GM23338 (cell line): ENCODE measurements at places on chromosomes 3 and 15. TPM values are rescaled to one million over a fixed set of nuclear protein-coding genes. Genes with fewer than 3 reads are reported as not detected.
A peak's percentile ranks its signal among the peaks of the same experiment; 100 is the strongest.

DNA sequence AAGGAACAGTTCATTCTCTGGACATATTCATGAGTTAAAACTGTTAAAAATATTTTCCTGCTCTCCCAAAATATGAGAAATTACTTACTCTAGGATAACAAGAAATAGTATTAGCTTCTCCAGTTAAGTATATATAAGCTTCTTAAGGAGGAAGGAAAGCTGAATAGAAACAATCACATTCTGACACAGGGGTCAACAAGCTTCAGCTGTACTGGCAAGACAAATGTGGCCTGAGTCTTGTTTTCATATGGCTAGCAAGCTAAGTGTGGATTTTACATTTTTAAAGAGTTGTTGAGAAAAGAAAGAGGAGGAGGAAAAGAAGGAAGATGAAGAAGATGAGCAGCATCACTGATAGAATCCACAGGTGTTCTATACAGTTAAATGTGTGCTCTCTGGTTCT lies 313.8 kb downstream of the ZPLD1 start:
- no peak for DNase-seq

DNA sequence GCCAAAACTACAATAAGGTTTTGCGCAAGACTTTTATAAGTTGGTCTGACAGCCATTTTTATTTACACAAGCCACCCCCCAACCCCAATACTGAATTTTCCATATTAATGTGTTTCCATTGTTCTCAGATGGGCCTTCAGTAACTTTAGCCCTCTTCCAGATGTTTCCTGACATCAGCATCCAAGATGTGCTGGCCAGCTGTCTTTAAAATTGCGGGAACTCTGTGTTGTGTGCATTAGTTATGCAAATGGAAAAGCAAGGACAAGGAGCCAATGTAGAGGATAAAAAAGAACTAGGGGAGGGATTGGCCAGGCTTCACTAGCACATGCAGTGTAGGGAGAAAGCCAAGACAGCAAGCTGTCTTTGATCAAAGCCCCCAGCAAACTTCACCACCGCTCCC lies 45.4 kb downstream of the COMMD2 start:
- peak; percentile 54 for DNase-seq

DNA sequence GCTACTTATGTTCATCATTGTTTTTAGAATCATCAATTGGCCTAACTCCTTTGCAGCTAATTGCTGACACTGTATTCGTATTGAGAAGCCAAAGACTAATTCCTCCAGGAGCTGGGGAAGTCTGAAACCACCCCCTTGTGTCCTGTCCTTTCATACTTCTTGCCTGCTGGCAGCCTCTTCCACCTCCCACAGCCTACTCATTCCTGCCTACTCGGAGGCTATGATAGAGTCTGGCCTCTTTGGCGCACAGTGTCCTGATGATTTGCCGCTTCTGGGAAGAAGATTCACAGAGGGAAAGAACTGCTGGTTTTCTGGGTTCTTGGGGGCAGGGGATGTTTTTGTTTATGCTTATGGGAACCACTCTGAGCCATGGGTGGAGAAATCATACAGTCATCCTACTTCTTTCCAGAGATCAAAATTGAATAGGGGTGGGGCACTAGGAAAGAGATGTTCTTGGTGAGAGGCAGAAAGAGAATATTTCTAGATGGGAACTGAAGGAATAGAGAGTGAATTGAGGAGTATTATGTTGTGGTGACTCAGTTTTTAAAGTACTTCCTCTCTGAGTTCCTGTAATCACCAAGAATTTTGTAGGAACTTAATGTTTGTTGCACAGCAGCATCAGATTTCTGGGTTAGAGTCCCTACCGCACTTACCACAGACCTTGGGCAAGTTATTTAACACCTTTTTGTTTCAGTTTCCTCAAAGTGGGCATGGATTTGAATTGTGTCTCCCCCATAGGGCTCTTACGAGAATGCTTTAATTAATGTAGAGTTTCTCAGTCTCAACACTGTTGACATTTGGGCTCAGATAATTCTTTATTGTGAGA lies 22.1 kb upstream of the SCAANT1 start:
- peak; percentile 37 for DNase-seq

DNA sequence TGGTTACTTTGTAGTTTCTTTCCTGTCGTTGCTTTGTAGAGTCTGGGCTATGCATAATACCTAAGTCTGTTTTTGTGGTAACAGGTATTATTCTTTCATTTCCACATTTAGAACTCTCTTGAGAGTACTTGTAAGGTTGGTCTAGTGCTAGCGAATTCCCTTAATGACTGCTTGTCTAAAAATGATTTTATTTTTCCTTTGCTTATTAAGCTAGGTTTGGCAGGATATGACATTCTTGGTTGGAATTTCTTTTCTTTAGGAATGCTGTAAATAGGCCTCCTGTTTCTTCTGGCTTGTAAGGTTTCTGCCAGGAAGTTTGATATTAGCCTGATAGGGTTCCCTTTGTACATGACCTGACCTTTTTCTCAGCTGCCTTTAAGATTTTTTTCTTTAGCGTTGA lies 70.1 kb upstream of the SGO1 start:
- no peak for DNase-seq

GRCh38 chr3:165522386-165522785 lies 314.8 kb downstream of the BCHE start:
- DNase-seq = peak; percentile 16

DNA sequence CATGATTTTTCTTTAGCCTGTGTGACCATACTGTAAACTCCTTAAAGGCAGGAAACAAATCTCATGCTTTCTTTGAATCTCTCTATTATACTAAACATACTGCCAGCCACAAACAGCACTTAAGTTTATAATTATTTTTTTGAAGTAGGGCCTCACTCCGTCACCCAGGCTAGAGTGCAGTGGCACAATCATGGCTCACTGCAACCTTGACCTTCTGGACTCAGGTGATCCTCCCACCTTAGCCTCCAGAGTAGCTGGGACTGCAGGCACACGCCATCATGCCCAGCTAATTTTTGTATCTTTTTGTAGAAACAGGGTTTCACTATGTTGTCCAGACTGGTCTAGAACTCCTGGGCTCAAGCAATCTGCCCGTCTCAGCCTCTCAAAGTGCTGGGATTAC lies 14.5 kb upstream of the SLITRK3 start:
- no peak for DNase-seq

DNA sequence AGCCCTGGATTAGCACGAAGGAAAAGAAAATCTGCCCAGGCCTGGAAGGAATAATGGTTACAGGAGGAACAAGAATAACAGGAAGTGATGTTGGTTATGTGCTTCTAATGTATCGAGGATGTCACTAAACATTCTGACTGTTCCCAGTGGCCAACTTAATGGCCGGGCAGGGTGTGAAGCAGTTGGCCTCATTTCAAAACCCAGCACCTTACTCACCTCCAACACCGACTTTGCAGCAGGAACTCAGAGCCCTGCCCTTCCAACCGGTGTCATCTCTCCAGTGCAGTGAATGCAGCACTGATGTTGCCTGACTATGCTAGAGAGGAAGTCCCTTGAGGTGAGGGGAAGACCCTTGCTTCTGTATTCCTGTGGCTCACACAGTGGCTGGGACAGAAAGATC lies 162.4 kb upstream of the LRTM1 start:
- no peak for DNase-seq

GRCh38 chr15:96412045-96412905 lies 81.8 kb downstream of the NR2F2 start:
- no peak for DNase-seq

DNA sequence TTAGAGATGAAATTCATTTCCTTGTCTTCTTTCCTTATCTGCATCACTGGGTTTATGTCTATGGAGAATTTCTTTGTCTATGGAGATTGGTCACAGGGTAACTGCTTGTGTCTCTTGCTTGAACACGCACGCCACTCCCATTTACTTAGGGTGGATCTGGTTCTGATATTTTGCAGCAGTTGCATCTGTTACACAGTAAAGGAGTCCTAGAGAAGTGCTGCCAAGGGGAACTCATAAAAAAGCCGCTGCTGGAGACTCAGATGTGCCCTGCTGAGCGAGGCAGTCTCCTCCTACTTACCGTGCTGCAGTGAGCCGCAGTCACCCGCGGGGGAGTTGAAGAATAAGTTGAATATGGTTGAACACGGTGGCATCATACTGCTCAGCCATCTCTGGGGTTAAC lies 105.2 kb upstream of the KLHL25 start:
- no peak for DNase-seq

- no peak for DNase-seq
Observed at GRCh38 chr3:126340943-126341754, 16.1 kb downstream of the KLF15 start.

GRCh38 chr15:66850996-66851310 lies 148.9 kb downstream of the SMAD6 start:
- DNase-seq = peak; percentile 24

DNA sequence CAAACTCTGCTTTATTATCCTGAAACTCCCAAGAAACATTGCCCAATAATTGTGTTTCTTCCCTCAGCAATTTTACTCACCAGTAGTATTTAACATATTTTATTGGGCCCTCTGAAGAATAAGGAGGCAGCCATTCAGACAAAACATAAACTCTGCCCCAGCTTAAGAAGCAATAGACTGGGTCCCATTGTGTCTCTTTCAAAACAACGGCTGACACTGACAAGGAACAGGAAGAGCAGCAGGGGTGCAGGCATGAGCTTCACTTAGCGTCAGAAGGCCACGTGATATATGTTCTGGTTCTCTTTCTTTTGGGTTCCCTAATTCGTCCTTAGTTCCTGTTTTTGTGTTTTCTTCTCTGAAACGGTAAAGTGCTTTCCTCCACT lies 242.3 kb downstream of the FHIT start:
- peak; percentile 55 for DNase-seq

DNA sequence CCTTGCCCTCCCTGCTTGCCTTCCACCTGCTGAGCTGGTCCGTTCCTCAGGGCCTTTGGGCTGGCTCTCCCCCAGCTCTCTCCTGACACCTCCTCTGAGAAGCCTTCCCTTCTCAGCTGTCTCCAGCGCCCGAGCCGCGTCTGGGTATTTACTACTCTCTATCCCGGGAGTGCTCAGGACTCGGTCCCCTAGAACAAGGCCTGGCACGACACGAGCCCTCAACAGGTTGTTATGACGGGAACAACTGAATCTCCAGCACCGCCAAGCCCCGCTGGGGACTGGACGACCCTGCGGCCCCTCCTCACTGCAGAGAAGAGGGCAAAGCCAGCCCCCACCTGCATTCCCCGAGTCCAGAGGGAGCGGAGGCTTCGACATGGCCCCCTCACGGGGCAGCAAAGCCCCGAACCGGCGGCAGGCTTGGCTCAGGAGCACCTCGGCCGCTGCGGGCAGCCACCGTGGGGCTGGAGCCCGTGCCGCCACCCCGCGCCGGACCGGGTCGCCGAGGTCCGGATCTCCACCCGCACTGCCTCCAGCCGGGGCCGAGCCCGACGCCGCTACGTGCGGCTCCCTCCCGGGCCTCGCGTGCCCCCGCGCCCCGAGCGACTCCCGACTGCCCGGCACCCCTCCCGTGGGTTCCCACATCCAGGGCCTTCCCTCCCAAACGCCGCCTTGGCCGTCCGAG lies 792 bp downstream of the TPRA1 start:
- DNase-seq = no peak

DNA sequence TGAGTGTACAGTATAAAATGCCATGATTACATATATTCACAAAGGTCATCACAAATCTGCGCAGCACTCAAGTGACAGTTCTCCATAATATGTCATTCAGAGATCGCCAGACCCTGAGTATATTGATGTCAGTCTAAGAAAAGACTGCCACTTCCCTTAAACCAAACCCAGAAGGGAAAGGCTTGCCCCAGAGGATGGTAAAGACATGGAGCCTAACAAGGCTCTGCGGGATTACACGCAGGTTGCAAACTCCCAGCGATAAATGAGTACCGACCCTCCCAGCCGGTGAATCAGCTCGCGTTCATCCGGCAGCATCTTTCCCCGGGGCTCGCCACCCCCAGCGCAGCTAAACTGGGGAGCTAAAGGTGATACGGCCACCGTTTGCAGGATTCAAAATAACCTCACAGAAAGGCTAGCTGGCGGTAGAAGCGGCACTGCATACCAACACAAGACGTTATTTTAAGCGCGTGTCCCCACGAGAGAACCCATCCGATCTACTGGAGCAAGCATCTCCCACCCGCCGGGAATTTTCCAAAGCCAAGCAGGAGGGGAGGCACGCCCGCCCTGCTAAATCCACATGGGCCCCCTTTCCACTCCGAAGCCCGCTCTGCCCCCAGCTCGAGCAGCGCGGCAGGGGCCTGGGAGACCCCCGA lies 643 bp downstream of the MYO5A start:
- peak; percentile 45 for DNase-seq

DNA sequence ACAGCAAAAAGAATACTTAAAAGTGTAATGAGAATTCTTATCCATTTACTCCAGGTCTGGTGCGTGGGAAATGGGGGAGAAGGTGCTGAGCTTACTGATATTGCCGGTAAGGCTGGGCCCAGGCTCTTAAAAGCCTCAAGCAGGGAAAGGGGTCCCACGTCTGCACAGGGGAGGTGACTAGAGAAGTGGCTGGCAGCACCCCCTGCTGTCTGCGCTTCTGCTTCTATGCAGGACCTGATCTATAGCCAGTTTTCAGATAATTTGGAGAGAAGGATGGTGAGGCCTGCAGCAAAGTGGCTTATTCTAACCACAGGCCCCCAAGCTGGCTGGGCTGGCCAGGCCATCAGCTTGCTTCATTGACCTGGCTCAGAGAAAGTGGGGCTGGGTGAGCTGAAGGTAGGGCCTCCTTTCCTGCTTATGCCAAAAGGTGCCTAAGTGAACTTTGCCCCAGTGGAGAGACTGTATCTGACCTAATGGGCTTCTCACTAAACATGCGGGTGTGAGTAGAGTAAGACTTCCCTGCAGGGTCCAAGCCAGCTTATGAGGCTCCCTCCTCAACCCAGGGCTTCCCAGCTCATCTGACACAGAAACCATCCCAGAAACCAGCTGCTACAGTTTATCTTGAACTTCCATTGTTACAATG lies 30.9 kb upstream of the ATP1B3 start:
- peak; percentile 67 for DNase-seq

- no peak for DNase-seq
Observed at GRCh38 chr3:169105561-169105960, 558.0 kb downstream of the MECOM start.

DNA sequence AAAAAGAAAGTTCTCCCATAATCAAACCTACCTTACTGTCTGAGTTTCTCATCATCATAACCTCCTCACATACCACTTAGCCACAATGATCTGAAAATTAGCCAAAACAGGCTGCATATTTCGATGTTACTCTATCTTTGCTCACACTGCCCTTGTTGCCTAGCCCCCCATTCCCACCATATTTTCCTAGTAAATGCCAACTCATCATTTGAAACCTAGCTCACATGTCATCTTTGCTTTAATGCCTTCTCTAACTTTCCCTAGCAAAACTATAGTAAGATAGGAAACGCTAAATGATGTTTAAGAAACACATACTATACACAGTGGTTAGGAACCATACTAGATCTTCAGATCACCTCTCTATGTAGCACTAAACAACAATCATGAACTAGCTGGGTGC lies 64.9 kb downstream of the INO80 start:
- DNase-seq = no peak

GRCh38 chr3:69328103-69328962 lies 57.6 kb downstream of the FRMD4B start:
- DNase-seq = no peak

Gene ARGFX
- total RNA-seq = not detected in 2 replicates

Gene GOLGA6A
- 2.1 and 7.5 TPM in 2 replicates for total RNA-seq

Gene RPL39L
- 70.6 and 73.8 TPM in 2 replicates for total RNA-seq

Gene SMAD3
- total RNA-seq = 9.0 and 11.6 TPM in 2 replicates

Gene C3orf38
- total RNA-seq = 29.5 and 30.5 TPM in 2 replicates

Gene ZIC1
- total RNA-seq = 0.19 and 0.21 TPM in 2 replicates
